ENCODE measurements at places on chromosomes 2 and 18.

GRCh38 chr2:157476953-157477709 lies 33.2 kb upstream of the CYTIP start:
- no peak for DNase-seq

GRCh38 chr18:63344263-63344662 lies 22.7 kb downstream of the KDSR start:
- DNase-seq, result no peak

DNA sequence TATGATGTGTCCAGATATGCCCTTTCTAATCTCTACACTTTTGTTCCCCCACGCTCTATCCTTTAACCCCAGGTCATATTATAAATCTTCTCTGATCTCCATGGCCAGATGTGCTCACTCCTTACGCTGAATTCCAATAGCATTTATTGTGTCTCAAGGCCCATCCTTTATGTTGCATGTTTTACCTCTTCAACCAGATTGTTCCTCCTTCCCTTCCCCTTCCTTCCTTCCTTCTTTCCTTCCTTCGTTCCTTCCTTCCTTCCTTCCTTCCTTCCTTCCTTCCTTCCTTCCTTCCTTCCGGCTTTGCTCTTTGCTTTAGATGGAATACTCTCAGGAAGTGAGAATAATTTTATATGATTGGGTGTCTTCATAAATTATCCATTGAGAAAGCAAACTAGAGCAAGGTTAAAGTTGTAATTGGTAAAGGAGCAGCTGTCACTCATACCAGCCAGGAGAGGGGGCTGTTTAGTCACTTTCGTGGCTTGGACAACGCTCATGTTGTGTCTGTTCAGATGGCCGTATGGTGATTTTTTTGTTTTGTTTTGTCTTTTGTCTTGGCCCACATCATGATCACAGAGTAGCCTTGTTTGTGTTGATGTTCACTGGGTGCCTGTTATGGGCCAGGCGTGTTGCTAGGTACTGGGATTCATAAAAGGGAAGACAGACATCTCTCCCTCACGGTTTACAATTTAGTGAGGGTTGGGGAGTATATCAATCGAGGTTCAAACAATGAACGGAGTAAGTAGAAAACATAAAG lies 68.0 kb downstream of the DAW1 start:
- DNase-seq, result no peak

DNA sequence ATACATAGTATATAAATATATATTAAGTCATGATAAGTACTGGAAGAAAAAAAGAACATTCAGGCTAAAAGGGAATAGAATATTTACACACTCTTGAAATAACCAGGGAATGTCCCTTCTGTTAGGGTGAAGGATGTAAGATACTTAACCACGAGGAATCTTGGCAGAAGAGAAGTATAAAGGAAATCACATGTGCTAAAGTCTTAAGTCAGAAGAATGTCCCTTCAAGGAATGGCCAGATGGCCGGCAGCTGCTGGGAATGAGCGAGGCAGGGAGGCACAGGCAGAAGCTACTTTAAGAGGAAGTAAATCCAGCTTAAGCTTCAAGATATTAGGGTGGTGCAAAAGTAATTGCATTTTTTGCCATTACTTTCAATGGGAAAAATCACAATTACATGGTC lies 5.5 kb downstream of the CCDC102B start:
- DNase-seq, result no peak

GRCh38 chr2:178886006-178886405 lies 78.8 kb upstream of the TTN start:
- no peak for DNase-seq

- no peak for DNase-seq
Observed at GRCh38 chr2:112296407-112296806, 21.0 kb downstream of the ZC3H6 start.

GRCh38 chr2:74682501-74682900 lies 28.5 kb downstream of the SEMA4F start:
- no peak for DNase-seq

DNA sequence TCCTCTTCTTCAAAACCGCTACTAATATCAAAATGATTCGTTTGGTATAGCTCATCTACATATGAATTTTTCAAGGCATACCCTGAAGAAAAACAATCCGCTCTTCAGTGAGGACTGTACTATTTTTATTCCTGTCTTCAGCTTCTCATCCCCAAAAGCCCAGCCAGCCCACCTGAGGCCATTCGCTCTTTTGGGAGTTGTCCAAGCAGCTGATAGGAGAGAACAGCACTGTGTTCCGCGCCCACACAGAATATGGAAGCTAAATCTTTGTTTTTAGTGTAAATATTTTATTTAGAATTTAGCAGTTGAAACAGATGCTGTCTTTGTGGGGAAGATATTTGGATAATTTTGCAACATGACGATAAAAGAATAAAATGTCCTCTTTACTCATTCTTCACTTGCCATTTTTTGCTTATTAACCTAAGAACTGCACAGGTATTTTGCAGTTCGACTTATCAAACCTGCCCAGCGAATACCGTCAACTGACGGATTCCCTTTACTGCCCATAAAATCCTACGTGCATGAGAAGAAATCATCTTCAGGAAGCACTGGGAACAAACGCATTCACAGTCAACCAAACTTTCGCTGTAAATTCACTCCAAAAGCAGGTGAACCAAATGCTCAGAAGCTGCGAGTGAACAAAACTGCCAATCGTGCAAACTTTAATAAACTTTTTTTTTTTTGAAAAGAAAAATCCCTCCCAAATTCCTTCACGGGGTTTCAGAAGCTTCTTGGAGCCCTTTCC lies 3.4 kb downstream of the ZNF521 start:
- DNase-seq, result no peak
